Body of pancreas (tissue), 4 donors: ENCODE measurements at places on chromosomes 1 and 21. TPM values are rescaled to one million over a fixed set of nuclear protein-coding genes. Genes with fewer than 3 reads are reported as not detected.

DNA sequence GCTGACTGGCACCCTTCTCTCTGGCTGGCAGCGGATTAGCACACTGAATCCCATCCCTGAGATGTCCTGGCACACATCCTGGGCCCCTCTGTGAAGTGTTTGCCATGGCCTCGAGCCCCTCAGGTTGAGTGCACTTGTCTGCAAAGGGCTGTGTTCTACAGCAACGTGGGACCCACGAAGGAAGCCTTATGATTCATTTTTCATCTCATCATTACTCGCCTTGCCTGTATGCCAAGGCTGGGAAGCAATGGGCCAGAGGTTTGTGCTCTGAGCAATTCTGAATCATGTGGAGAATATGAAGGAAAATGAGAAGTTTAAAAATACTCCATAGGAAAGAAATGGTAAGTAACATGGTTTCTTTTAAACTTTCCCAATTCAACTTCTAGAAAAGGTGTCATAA is 124.8 kb upstream of the LMO4 start:
- no peak for DNase-seq

CLK2 gene
- total RNA-seq = 36.6 TPM

FAM177B gene
- total RNA-seq = 3.4 TPM

DNA sequence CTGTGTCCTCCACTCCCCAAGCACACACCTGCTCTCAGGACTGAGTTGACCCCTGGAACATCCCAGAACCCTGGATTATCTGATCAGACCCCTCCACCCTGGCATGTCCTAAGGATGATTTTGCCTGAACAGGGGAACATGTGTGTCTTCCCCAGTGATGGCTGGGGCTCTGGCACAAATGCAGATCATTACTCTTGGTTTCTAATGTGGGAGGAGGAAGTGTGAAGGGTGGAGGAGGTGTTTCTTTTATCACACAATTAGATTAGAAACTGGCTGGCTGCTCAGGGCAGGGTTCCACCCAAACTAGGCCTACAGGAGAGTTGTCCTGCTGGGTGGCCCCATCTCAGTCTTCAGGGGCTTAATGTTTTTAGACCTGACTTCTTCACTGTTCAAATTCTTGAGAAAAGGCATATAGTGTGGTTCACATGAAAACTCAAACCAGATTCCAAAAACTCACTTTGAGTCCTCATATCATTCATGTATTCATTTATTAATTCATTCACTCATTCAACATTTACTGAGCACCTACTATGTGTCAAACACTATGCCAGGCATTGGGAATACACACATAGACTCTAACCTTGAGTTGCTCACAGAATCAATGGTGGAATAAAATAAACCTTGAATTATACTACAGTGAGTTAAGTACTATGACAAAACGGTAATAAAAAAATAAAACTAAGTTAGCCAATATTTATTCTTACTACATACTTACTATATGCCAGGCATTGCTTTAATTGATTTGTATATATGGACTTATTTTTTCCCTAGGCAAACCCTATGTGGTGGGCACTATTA is 221.8 kb upstream of the JUN start:
- DNase-seq = no peak

OR6N1 gene
- not detected for total RNA-seq
